Kidney (tissue), 22 donors: ENCODE measurements at places on chromosomes 5 and 9. TPM values are rescaled to one million over a fixed set of nuclear protein-coding genes. Genes with fewer than 3 reads are reported as not detected.

The ZNF462 gene
- total RNA-seq, result 47.0 TPM

DNA sequence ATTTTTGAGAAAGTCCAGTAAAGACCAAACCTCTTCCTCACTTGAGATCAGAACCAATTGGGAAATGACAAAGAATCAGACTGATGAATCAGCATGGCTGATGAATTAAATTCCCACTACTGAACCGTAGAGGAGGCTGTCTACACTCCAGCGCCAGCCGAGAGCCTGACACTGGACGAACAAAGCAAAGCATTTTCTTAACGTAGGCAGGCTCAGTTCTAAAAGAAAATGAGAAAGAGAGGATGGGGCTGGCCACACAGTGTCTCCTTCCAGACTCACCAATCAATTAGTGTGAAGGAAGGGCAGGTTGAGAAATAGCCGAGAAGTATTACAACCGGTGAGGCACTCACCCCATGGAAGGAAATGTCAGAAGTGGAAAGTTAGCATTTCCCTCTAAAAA, 49.4 kb downstream of the ITGA1 start:
- peak; percentile 56 for DNase-seq
- peak overlapping the region; percentile 68 for H3K27ac ChIP-seq
- no peaks in the 10 kb centered on the region for H3K36me3 ChIP-seq
- peaks cover 39% of the 10 kb centered on the region for H3K4me1 ChIP-seq
- H3K27me3 ChIP-seq, result no peaks in the 10 kb centered on the region

DNA sequence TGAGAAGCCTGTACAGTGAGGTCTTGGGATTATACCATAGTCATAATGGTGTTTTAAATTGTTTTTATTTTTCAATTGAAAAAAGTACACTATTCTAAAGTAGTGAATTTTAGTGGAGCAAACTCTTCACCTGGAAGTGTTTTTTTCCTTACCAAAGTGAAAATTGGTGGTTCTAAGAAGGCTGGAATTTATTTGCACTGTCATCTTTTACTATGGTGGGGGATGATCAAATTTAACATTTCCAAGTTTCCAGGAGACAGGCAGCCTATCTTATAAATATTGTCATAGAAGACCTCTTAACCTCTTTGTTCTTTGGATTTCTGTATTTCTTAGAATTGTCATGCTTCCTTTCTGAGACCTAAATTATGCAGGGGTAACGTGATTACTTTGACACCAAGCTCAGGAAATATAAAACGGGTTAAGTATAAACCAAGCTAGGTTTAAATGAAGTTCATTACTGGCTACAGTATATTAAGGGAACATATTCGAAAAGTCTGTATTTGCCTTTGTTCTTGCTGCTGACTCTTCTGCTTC, 20.2 kb downstream of the NDFIP1 start:
- H3K4me1 ChIP-seq, result no peaks in the 10 kb centered on the region
- H3K4me3 ChIP-seq, result no peak overlapping the region
- H3K27me3 ChIP-seq, result no peaks in the 10 kb centered on the region
- peaks cover 12% of the 10 kb centered on the region for H3K36me3 ChIP-seq
- no peak overlapping the region for H3K27ac ChIP-seq

The INSL6 gene
- 0.47 TPM for total RNA-seq

DNA sequence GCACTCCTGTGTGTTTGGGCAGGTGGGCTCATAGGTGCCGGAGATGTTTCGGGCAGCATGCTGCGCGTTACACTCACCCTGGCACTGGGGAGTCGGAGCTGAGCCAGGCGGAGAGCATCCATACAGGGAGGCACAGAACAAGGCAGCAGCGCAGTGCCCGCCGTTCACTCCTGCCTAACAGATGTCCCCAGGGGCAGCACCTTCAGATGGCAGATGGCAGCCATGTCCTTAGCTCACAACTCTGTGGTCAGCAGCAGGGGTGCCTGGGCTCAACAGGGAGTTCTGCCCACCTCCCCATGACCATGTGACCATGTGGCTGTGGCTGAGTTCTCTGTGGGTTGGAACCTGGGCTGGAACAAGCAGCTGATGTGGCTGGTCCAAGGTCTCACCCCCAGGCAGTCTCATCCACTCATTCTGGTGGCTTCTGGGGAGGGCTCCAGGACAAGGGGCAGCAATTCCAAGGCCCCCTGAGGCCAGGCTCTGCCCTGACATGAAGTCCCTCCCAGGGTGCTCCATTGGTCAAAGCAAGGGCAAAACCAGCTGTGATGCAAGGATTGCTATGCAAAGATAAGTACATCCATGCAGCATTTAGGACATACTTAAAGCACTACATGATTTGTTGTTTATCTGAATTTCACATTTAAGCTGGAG, 64.2 kb downstream of the MRPL36 start:
- H3K4me3 ChIP-seq, result no peak overlapping the region
- H3K27me3 ChIP-seq, result no peaks in the 10 kb centered on the region
- DNase-seq, result no peak
- no peaks in the 10 kb centered on the region for H3K4me1 ChIP-seq
- H3K27ac ChIP-seq, result no peak overlapping the region

GRCh38 chr9:91945277-91946085, 4.5 kb downstream of the ROR2 start:
- H3K4me1 ChIP-seq, result peaks cover 2% of the 10 kb centered on the region
- no peak for DNase-seq
- no peak overlapping the region for H3K4me3 ChIP-seq
- H3K27ac ChIP-seq, result no peak overlapping the region
- H3K36me3 ChIP-seq, result no peaks in the 10 kb centered on the region
- no peaks in the 10 kb centered on the region for H3K27me3 ChIP-seq

The PPP1R2B gene
- not detected for total RNA-seq

The CSF2 gene
- total RNA-seq, result not detected

- H3K36me3 ChIP-seq, result no peaks in the 10 kb centered on the region
- H3K27me3 ChIP-seq, result no peaks in the 10 kb centered on the region
- no peak overlapping the region for H3K27ac ChIP-seq
- H3K4me1 ChIP-seq, result no peaks in the 10 kb centered on the region
- H3K4me3 ChIP-seq, result no peak overlapping the region
- DNase-seq, result no peak
These were observed 228.5 kb downstream of the ESM1 start for GRCh38 chr5:54756796-54757402.

The HAUS6 gene
- 7.8 TPM for total RNA-seq

DNA sequence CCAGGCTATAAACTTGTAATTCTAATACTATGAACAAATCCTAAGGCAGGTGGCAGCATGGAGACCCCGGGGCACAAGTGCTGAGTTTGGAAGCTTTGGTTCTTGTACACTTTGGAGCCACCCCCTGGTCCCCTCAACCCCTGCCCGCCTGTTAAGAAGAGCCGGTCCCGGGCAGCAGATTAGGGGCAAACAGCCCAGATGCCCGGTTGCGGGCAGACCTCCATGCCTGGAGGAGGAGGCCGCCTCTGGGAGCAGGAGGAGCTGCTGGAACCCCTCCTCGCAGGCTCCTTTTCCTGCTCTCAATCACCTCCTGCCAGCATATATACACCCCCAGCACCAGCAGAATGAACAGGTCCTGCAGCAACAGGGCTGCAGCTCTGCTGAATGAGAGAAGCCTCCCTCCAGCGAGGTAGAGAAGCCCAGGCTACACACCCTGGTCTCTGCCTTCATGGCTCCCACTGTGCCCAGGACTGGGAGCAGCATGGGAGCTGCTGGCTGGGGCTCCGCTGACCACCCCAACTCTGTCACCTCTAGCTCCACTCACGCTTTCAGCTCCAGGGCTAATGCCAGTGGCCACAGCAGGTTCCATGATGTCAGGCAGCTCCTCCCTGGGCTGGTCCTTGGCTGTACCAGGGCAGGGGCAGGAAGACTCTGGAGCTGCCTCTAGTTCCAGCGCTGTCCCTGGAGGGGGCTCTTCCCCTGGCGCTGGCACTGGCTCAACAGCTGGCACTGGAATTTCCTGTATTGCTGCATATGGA, 1713.5 kb upstream of the ACO1 start:
- no peaks in the 10 kb centered on the region for H3K4me1 ChIP-seq
- no peaks in the 10 kb centered on the region for H3K36me3 ChIP-seq
- DNase-seq, result no peak
- no peak overlapping the region for H3K4me3 ChIP-seq
- H3K27ac ChIP-seq, result no peak overlapping the region

The KIF12 gene
- 202 TPM for total RNA-seq

The MSX2 gene
- 0.79 TPM for total RNA-seq

DNA sequence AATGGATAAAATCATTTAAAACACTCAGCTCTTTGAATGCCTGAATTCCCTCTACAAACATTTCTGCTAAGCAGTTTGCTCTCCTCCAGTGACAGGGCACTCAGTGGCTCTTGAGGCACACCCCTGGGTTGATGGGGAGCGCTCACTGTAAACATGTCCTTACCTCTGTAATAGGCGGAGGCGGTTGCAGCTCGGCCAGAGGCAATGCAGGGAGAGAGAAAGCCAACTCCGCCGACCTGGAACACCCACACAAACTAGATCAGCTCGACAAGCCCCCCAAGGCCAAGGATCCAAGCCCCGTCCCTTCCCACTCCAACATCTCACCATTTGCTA, 329 bp downstream of the CDC23 start:
- H3K36me3 ChIP-seq, result no peaks in the 10 kb centered on the region
- no peaks in the 10 kb centered on the region for H3K27me3 ChIP-seq
- peak overlapping the region; percentile 94 for H3K4me3 ChIP-seq
- H3K27ac ChIP-seq, result peak overlapping the region; percentile 68
- no peaks in the 10 kb centered on the region for H3K4me1 ChIP-seq
- DNase-seq, result peak; percentile 66

The SPATA31D4 gene
- not detected for total RNA-seq

DNA sequence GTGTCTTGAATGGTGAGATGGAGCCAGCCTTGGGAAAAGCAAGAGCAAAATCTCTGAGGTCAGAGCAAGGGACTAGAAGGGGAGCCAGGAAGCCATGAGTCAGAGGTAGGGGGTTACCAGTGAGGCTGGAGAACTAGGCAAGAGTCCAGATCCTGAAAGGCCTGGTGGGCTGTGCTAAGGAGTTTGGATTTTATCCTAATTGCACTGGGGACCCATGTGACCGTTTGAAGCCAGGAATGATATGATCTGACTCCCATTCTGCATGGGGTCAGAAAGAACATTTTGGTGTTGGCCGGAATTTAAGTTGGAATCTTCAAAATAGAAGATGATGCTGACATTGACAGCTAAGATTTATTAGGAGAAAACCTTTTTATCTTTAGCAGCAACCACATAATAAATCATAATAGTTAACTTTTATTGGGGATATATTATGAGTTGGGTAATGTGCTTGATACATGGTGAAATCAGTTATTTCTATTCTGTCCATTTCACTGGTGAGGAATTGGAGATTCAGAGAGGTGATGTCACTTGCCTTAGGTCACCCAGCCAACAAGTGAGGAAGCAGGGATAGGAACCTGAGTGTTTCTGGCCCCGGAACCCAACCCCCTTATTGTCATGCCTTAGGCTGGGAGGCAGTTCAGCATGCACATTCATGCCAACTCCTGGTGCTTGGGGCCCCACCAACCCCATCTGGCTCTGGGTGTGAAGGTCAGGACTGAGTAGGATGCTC, 61.5 kb upstream of the RARS1 start:
- H3K4me1 ChIP-seq, result no peaks in the 10 kb centered on the region
- no peaks in the 10 kb centered on the region for H3K27me3 ChIP-seq
- DNase-seq, result no peak
- H3K4me3 ChIP-seq, result no peak overlapping the region

The TICAM2 gene
- total RNA-seq, result 7.6 TPM

The TAF11L8 gene
- total RNA-seq, result not detected

- H3K27me3 ChIP-seq, result no peaks in the 10 kb centered on the region
- no peaks in the 10 kb centered on the region for H3K4me1 ChIP-seq
- H3K36me3 ChIP-seq, result no peaks in the 10 kb centered on the region
- no peak overlapping the region for H3K4me3 ChIP-seq
- DNase-seq, result no peak
- no peak overlapping the region for H3K27ac ChIP-seq
These were observed 107.8 kb upstream of the ADAMTSL1 start for GRCh38 chr9:18366184-18366583.

- no peaks in the 10 kb centered on the region for H3K27me3 ChIP-seq
- H3K27ac ChIP-seq, result no peak overlapping the region
- H3K36me3 ChIP-seq, result no peaks in the 10 kb centered on the region
- H3K4me3 ChIP-seq, result no peak overlapping the region
These were observed 32.7 kb upstream of the GABRP start for GRCh38 chr5:170750791-170751190.

DNA sequence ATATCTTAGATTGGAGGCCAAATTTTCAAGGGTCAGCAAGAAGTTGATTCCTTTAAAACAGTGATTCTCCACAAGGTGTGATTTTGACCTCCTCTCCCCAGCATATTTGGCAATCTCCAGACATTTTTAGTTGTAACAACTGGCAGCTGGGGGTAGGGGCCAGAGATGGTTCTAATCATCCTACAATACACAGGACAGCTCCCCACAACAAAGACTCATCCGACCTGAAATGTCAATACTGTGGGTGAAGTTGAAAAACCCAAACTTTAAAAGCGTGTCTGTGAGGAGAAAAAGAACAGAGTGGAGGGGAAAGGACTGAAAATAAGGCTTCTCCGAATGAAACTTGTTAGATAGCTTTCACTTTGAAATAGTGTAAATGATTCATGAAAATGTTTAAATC, 10.0 kb upstream of the STRBP start:
- H3K4me3 ChIP-seq, result no peak overlapping the region
- DNase-seq, result no peak
- no peaks in the 10 kb centered on the region for H3K27me3 ChIP-seq
- H3K27ac ChIP-seq, result no peak overlapping the region

The DNAH5 gene
- total RNA-seq, result 16.4 TPM

DNA sequence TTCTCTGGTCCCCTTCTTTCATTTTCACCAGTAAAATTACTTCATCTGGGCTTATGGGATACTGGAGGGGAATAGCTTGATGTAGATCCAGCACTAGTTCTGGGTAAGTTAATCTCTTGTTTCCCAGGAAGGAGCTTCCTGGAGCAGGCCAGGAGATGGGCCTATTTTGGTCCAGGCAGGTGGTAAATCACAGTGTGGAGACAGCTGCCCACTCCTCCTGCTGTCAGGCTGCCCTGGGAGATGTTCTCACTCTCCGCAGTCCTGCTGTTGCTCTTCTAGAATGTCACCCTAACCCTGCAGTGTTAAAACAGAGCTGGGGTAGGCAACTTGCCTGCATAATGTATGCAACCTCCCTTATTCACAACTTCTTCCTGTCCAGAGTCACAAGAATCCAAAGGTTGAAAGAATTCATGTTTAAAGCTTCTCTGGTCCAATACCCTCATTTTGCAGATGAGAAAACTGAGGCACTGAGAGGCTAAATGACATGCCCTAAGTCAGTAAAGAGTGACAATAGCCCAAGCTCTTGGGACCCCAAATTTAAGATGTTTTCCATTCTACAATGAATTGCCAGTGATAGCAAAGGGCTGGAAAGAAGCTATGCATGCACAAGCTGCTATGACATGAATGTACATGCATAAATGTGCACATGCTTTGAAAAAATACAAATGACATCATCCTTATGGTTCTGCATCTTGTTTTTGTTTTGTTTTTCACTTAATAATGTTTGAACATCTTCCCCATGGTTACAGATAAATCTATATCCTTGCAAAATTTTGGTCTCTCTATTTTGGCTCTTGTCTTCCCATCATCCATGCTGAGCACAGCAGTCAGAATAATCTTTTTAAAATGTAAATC, 71.8 kb upstream of the ADRA1B start:
- no peak overlapping the region for H3K27ac ChIP-seq
- no peak overlapping the region for H3K4me3 ChIP-seq
- DNase-seq, result no peak
- no peaks in the 10 kb centered on the region for H3K36me3 ChIP-seq
- H3K4me1 ChIP-seq, result no peaks in the 10 kb centered on the region
- H3K27me3 ChIP-seq, result no peaks in the 10 kb centered on the region
